ENCODE measurements at places on chromosomes 12 and 14.
A peak's percentile ranks its signal among the peaks of the same experiment; 100 is the strongest.

- peak; percentile 15 for DNase-seq
Observed at GRCh38 chr14:87615822-87616679, 376.9 kb downstream of the GALC start.

GRCh38 chr14:81062816-81063215 is 107.4 kb downstream of the TSHR start:
- DNase-seq: no peak

GRCh38 chr12:125189502-125189901 is 124.3 kb downstream of the AACS start:
- no peak for DNase-seq

DNA sequence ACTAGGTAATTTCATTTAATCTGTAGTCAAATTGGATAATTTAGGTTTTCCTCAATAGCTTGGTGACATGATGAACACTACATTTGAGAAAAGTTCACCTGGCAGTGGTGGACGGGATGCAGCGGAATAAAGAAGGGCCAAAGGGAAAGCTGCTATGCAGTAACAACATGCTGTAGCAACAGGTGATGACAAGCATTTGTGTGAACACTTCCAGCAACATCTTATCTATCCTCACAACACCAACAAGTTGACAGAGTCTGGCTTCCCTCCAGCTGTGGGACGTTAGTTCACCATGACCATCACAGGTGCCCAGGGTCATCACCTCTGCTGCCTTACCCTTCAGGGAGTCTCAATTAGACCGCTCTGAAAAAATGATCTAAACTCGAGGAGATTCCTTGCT is 8.3 kb downstream of the DBX2 start:
- no peak for DNase-seq

DNA sequence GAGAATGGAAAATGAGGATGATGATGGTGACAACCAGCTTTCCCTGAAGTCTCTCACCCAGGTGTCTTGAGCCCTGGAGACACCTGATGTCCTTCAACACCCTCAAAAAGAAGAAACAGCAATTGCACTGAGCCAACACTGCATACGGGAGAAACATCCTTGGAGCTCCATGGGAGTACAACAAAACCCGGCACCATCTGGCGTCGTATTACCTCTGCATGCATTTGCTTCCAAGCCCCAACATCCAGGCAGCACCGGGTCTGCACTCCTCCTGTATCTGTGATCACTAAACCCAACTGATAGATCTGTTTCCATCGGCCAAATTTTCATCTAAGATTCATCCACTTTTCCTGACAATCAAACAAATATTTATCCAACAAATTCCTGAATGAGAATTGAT is 249.9 kb downstream of the DPF3 start:
- no peak for DNase-seq

DNA sequence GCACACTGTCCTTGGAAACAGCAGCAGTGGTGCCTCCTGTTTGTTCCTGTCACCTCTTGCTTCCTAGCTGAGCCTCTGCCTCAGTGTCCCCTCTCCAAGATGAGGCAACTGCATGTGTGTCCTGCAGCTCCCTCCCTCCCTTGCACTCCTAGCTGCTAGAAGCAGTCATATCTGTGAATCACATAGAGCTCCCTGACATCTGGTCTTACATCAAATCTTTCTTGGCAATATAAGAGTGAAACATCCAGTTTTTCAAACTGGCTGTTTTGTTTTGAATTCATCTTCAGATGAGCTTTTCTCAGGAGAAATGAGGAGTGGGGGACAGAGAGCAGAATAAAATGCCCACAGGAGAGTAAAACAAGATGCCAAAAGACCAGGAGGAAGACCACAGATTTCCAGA is 103.7 kb downstream of the VCPKMT start:
- no peak for DNase-seq

- no peak for DNase-seq
Observed at GRCh38 chr14:80762641-80763228, 178.8 kb downstream of the CEP128 start.

- DNase-seq: no peak
Observed at GRCh38 chr12:4766445-4766844, 46.2 kb downstream of the GALNT8 start.

DNA sequence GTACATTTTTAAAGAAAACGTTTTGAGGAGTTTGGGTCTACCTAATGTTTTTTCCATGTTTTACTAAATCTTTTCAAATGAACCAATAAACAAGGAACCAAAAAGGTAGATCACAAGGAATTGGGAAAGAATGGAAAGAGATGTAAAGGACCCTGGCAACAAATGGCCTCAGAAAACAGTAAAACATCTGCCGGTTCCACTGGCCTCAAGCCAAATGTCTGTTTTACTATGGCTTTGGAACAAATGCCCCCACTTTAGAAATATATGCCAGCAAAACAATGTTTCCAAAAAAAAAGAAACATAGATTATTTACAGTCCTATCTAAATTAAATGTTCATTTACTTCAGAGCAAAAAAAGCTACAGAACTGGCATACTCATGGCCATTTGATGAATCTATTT is 3.0 kb downstream of the TRMT5 start:
- no peak for DNase-seq

DNA sequence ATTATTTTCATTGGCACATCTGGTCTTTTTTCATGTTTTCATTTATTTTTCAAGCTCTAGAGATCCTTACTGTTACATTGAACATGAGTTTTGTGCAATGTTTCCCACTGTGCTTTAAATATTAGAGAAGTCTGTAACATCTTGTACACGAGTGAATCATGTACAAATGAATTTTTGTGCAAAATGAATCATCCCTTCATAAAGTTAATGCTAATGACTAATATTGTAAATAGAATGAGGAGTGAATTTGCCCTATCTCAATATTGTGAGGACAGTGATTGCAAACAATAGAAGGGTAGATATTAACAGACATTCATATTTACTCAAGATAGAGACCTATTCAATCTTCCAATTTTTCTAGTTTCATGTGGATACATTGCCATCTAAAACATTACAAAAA is 463.3 kb upstream of the FOXG1 start:
- no peak for DNase-seq

DNA sequence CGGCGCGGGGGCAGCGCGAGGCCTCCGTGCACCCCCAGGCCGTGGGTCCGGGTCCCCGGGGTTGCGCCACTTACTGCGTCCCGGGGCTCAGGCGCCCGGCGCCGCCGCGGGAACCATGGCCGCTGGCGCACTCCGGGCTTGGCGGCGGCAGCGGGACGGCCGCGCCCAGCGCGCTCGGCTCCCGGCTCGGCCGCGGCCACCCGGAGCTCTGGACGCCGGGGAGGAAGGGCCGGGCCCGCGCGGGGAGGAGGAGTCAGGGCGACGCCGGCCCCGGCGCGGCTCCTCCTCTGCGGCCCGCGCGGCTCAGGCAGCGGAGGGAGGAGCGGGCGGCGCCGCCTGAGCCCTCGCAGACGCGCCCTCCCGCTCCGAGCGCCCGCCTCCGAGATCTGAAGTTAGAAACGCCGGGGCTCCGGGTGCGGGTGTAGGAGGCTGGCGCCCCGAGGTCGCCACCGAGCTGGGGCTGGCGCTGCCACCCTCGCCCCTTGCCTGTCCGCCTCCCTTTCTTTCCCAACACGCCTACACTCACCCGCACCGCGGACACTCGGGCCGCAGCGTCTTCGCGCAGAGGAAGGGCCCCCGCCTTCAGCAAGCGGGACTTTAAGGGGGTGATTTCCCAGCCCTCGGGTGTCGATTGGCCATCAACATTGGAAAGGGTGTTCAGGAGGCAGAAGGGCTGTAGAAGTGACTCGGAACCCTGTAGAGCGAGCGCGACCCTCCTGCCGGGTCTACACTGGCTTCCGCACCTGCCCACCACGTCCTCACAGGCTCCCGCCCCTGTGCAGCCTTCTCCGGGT is at the start of gene NIN:
NIN (minus strand) TSS at position 231 of the 794 bp plus-strand sequence. CDS start 9,106 bp downstream, outside the sequence.
- peak; percentile 83 for DNase-seq

- no peak for DNase-seq
Observed at GRCh38 chr12:56932146-56932545, 2.1 kb downstream of the SDR9C7 start.

DNA sequence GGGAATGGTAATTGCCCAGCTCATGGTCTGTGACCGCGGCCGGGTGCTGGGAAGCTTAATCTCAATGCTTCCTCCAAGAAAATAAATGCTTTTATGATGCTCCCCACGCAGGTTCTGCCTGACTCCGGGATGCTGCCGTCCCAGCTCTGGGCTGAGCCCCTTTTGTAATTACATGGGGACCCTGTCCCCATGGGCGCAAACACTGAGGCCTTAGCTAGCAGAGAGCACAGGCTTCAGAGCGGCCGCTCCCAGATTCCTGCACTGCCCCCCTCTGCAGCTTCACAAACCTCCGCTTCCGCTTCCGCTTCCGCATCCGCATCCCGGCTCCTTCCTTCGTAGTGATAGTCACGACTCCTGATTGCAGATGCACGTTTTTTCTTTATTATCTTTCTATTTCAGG is 129.5 kb downstream of the KIF26A start:
- no peak for DNase-seq
